Smooth muscle cell of the brain vasculature (primary cell): ENCODE measurements at places on chromosomes 7 and 10.

DNA sequence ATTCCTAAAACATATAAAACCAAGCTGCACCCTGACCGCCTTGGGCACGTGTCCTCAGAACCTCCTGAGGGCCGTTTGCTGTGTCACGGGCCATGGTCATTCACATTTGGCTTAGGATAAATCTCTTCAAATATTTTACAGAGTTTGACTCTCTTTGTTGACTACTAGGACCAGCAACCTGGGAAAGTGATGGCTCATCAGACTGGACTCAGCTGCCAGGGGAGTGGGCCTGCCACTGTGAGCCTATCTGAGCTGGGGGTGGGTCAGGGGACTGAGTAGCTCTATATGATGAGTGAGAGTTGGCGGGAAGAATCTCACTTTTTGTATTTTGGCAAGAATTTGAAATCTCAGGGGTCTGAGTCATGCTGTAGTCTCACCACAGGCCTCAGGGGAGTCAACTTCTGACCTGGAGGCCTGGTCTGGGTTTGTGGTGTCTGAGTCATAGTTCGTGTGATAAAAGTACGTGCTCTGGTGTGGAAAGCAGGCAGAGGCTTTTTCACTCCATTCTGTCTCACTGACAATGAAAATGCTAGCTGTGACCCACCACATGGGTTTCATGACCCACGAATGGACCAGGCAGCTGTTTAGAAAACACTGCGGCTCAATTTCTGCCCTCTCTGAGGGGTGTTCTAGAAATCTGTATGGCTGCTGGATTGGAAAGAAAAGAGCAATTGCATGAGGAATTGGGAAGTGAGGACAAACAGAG is 4.2 kb upstream of the UPP1 start:
- peak; percentile 96 for DNase-seq

GRCh38 chr10:44862924-44863323 is 48.2 kb upstream of the TMEM72 start:
- no peak for DNase-seq

DNA sequence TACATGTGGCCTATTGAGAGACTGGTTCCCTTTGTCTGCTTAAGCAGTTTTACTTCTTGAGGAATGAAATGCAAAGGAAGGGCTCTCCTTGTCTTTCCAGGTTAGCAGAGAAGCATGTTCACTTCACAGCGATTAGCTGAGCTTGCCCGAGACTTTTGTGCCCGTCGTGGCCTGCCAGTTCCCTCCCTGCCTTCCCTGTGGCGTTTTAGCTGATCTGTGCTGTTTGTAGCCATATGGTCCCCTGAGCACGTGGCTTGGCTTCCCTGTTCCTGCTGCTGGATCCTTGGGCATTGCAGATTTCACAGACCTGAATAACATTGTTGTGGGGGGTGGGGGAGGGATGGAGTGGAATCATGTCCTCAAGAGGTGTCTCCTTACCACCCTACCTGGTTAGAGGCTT is 61.8 kb downstream of the SND1 start:
- no peak for DNase-seq

- no peak for DNase-seq
Observed at GRCh38 chr10:48335788-48336187, 29.3 kb downstream of the MAPK8 start.

- no peak for DNase-seq
Observed at GRCh38 chr10:109823196-109823595, 100.1 kb downstream of the XPNPEP1 start.

- no peak for DNase-seq
Observed at GRCh38 chr7:101436857-101437576, 74.3 kb downstream of the COL26A1 start.

DNA sequence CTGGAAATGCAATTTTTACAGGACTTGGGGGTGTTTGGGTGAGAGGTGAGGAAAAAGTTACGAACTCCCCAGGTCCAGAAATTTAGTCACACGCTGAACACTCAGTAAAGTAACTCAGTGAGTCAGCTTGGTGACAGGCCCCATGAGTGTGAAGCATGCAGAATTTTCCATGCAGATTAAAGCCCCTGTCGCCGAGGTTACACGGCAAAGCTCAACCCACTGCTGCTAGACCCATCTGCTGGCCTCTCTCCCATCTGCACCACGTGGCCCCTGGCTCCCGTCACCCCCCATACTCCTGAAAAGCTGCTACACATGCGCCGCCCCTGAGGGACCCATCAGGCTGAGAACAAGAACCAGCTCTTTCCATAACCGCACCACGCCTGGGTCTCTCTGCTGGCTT is 7.0 kb upstream of the MMP21 start:
- DNase-seq: no peak

GRCh38 chr10:126042906-126043305 is 146.5 kb downstream of the FANK1 start:
- DNase-seq: no peak

DNA sequence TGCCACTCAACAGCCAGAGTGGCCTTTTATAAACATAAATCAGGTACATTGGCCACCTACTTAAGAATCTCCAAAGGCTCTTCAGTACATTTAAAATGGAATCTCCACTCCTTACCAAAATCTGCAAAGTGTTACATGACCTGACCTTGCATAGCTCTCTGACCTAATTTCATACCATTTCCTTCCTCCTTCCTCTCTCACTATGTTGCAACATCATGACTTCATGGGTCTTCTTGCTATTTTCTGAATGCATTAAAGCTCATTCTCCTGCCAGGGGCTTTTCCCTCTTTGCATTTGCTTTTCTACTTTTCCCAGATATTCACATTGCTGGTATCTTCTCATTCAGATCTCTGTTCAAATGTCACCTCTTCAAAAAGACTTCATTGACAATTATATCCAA is 22.1 kb upstream of the PPP1R17 start:
- DNase-seq: no peak
